ENCODE measurements at places on chromosomes 12 and 14. TPM values are rescaled to one million over a fixed set of nuclear protein-coding genes. Genes with fewer than 3 reads are reported as not detected.

DNA sequence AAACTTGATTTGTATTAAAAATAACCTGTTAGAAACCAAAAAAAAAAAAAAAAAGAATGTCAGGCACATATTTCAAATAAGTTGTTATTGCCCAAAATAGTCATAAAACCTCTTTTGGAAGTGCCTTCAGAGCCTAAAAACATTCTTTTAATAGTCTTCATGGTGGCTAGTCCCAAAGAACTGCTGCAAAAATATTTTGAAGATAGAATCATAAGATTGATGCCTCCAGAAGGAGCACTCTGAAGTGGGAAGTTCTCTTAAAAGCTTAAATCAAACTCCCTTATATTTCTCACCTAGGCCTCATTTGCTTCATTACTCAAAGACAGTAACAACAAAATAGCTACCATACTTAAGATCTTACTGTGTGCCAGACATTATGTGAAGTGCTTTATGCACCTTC, 27.2 kb upstream of the NT5DC3 start:
- H3K36me3 ChIP-seq: no peaks in the 10 kb centered on the region
- no peaks in the 10 kb centered on the region for H3K4me1 ChIP-seq
- H3K27ac ChIP-seq: no peak overlapping the region
- H3K4me3 ChIP-seq: no peak overlapping the region

DNA sequence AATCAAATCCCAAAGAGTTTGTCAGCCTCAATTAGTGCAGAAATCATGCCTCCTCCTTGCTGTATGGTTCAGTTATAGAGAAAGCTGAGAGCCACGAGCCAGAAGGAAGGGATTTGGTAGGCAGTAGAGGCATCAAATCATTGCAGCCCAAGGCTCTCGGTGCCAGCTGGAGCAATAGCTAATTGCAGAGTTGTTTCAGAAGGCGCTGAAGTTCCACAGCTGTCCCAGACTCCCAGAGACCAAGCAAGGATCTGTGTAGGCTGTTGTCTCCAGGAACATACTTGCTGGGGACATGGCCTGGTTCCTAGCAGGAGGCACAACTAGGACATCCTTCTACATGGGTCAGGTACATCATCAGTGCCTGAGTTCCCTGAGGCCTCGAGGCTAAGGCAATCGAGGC, 80.4 kb upstream of the WSCD2 start:
- H3K36me3 ChIP-seq: no peaks in the 10 kb centered on the region
- no peaks in the 10 kb centered on the region for H3K27me3 ChIP-seq
- no peak for DNase-seq
- H3K4me3 ChIP-seq: no peak overlapping the region
- H3K27ac ChIP-seq: no peak overlapping the region

GRCh38 chr14:97477353-97477752, 680.2 kb downstream of the VRK1 start:
- H3K27ac ChIP-seq: no peak overlapping the region
- no peaks in the 10 kb centered on the region for H3K36me3 ChIP-seq
- no peaks in the 10 kb centered on the region for H3K27me3 ChIP-seq
- DNase-seq: no peak
- no peak overlapping the region for H3K4me3 ChIP-seq
- no peaks in the 10 kb centered on the region for H3K4me1 ChIP-seq

GRCh38 chr12:2593045-2593444, 201.7 kb upstream of the FKBP4 start:
- no peak for DNase-seq
- no peak overlapping the region for H3K27ac ChIP-seq
- peaks cover 44% of the 10 kb centered on the region for H3K36me3 ChIP-seq
- H3K4me3 ChIP-seq: no peak overlapping the region
- 0 out of 2 replicates have a peak, but pooled peaks cover 1% of the 10 kb centered on the region for H3K27me3 ChIP-seq
- no peaks in the 10 kb centered on the region for H3K4me1 ChIP-seq

GRCh38 chr12:3705354-3705675, 47.6 kb downstream of the CRACR2A start:
- DNase-seq: no peak
- H3K36me3 ChIP-seq: no peaks in the 10 kb centered on the region
- H3K4me3 ChIP-seq: no peak overlapping the region
- no peaks in the 10 kb centered on the region for H3K4me1 ChIP-seq

- no peak for DNase-seq
- no peaks in the 10 kb centered on the region for H3K27me3 ChIP-seq
- H3K36me3 ChIP-seq: no peaks in the 10 kb centered on the region
These were observed 24.9 kb downstream of the RIN3 start for GRCh38 chr14:92538412-92538985.

- no peaks in the 10 kb centered on the region for H3K27me3 ChIP-seq
- no peaks in the 10 kb centered on the region for H3K4me1 ChIP-seq
- DNase-seq: no peak
These were observed 442.2 kb upstream of the CCDC196 start for GRCh38 chr14:66043921-66044320.

GRCh38 chr14:64620910-64621309, 71.1 kb downstream of the PPP1R36 start:
- no peaks in the 10 kb centered on the region for H3K27me3 ChIP-seq
- no peaks in the 10 kb centered on the region for H3K36me3 ChIP-seq
- no peak overlapping the region for H3K27ac ChIP-seq
- no peak overlapping the region for H3K4me3 ChIP-seq
- DNase-seq: no peak
- peaks cover 8% of the 10 kb centered on the region for H3K4me1 ChIP-seq

The ACTN1 gene
- total RNA-seq: 648 TPM

The PLEKHH1 gene
- total RNA-seq: under 0.01 TPM

Measured in IMR-90 (cell line).